ENCODE measurements at places on chromosomes 11 and 22.

GRCh38 chr11:86801364-86801763 lies 1.0 kb downstream of the PRSS23 start:
- no peak for DNase-seq

DNA sequence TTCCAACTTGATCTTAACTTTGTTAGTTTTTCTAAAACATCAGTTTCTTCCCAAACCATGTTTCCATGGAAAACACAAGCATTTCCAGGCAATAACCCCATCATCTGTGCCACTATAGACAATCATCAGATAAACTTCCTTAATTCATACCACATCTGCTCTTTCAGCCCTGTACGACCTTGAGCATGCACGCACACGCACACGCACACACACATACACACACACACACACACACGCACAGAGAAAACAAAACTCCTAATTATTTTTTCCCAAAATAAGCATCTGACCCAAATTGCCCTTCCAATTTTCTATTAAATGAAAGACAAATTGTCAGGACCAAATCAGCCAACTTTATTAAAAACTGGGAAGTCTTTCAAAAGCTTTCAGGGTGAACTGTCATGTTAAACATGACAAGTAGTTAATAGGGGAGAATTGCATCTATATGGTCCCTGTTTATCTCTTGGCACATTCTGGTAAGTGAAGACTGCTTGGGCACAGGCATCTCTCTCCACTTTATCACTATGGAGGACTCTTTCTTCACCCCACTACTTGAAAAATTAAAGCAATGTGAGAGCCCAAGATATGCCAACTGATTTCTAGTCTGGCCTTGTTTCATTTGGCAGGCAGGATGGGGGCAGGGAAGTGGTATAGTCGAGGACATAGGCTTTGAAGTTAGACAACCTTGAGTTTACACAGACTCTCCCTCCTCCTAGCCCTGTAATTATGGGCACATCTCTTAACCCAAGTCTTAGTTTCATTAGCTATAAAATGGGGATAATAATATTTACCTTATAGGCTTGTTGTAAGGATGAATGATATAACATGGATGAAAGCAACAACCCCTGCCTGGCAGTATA lies 15.1 kb downstream of the ADM start:
- no peak for DNase-seq

DNA sequence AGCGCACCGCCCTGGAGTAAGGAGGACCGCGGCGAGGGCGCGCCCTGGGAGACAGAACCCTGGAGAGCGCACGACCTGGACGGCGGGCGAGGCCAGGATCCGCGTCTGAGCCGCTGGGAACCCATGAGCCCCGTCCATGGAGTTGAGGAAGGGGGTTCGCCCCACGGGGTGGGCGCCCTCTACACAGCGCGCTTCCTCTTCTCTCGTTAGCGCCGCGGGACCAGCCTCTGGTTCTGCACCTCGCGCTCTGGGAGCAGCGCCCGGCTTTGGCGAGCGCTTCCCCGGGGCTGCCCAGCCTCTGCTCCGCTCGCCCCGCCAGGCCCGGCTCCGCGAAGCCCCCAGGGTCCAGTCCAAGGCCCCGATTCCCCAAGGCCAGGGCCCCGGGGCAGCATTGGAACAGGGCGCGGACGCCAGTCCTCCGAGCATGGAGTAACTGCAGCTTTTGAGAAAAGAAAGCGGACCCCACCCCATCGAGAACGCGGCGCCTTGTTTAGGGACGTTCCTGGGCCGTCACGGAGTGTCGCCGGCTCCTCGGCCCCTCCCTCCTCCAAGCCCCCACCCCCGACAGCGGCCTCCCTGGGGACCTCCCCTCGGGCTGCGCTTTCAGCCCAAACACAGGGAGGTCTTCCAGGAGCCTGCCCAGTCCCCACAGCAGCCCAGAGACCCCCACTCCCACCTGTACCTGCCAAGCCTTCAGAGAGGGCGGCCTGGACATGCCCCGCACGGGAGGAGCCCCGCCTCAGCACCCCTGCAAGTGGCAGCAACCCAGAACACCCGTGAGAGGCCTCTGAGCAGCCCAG lies 56.2 kb downstream of the BRD1 start:
- DNase-seq, result no peak

GRCh38 chr22:41311487-41311886 lies 10.2 kb downstream of the ZC3H7B start:
- no peak for DNase-seq

DNA sequence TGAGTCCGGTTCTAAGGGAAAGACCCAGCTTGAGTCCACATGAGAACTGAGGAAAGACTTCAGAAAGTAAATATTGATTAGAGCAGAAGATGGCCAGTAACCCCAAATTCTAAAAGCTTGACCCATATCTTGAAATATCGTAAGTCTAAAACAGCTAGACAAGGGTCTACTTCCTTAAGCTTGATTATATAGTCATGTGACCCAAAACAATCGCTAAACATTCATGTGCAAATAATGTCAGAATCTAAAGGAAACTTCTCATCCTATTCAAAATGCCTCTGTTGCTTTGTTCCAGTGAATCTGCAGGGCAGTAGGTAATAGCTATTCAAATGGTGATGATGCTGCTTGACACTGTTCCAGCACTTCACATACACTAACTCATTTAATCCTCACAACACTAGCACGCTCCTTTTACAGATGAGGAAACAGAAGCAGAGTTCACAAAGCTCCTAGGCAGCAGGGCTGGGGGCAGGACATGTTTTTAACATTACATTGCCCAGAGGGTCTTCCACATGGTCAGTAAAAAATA lies 52.6 kb downstream of the TCF20 start:
- DNase-seq, result no peak

GRCh38 chr11:65501472-65502273 lies 2.8 kb downstream of the MALAT1 start:
- DNase-seq, result no peak

GRCh38 chr11:72179049-72179803 lies 12.7 kb upstream of the FOLR1 start:
- no peak for DNase-seq

- DNase-seq, result no peak
Measured at GRCh38 chr22:41234815-41235695, 5.7 kb downstream of the CHADL start.

DNA sequence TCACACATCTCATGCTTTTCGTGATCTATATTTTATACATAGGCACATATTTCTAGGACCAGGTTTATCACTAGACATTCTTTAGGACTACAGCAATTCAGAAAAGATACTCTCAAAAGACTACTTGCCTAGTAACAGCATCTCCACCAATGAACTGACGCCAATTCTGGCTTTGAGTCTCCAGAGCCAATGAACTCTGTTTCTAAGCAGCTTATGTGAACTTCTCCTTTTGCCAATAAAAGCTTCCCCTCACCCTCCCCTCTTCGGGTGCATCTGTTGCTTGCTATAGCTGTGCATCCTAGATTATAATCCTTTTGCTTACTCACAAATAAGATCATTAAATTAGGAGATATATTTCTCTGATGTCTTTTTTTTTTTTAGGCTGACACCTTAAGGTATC lies 11.4 kb upstream of the ANKK1 start:
- DNase-seq, result no peak

DNA sequence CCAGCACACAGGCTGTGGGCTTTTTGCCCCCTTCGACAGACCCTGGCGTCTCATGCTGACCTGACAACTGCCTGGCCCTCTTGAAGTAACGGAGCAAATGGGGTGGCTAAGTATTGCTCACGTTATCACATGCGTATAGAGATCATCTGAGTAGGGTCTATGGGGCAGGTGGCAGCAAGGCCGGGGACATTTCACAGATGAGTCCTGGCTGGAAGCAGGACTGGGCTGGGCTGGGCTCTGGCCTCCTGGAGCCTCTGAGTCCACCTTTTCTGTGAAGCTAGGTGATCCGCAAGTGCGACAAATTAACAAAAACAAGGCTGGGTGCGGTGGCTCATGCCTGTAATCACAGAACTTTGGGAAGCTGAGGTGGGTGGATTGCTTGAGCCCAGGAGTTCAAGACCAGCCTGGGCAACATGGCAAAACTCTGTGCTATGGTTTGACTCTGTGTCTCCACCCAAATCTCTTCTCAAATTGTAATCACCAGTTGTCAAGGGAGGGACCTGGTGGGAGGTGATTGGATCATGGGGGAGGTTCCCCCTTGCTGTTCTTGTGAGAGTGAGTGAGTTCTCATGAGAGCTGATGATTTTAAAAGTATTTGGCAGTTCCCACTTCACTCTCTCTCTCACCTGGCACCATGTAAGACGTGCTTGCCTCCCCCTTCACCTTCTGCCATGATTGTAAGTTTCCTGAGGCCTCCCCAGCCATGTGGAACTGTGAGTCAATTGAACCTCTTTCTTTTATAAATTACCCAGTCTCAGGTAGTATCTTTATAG lies 122.0 kb downstream of the MPPED1 start:
- DNase-seq, result no peak

DNA sequence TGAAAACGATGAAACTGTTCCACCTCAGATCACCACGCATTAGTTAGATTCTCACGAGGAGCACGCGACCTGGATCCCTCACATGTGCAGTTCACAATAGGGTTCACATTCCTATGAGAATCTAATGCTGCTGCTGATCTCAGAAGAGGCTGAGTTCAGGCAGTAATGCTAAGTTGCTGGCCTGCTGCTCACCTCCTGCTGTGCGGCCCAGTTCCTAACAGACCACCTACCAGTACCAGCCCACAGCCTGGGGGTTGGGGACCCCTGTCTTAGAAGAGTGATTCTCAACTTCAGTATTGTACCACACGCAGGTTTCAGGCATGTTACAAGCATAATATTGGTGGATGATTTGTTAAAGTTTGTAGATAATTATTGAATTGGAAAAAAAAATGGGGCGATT lies 182.7 kb downstream of the BLID start:
- DNase-seq, result no peak

- DNase-seq, result no peak
Measured at GRCh38 chr11:83816572-83817187, 530.5 kb upstream of the CCDC90B start.

DNA sequence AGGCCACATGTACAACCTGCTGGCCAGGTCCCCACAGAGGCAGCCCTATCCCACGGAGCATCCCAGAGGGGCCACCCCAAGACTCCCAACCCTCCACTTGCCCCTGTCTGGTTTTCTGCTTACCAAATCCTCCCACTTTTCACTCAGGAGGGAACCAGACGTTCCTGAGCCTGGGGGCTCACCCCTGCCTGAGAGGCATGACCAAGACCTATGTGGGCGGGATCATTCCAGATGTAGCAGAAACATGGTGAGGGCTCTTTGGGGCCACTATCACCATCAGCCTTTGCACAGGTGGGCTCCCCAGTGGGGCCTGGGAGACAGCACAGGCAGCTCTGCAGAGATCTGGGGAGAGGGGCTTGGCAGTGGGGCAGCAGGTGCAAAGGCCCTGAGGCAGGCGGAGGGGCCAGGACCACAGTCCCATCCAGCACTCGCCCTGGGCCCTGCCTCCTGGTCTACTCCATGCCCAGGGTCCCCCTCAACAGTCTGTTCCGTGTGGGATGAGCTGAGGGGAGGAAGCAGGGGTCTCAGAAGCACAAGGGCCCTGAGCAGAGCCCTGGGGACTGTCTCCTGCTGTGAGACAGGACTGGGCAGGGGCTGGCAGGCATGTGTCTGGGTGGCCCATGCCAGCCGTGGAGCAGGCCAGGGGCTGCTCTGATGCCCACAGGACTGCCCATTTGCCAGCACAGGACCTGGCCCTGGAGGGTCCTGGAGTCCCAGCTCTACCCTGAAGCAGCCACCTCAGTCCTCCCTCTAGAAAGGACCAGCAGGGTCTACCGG lies 9.4 kb downstream of the PIM3 start:
- no peak for DNase-seq

- DNase-seq, result no peak
Measured at GRCh38 chr11:8721609-8722500, 39.3 kb downstream of the RPL27A start.

DNA sequence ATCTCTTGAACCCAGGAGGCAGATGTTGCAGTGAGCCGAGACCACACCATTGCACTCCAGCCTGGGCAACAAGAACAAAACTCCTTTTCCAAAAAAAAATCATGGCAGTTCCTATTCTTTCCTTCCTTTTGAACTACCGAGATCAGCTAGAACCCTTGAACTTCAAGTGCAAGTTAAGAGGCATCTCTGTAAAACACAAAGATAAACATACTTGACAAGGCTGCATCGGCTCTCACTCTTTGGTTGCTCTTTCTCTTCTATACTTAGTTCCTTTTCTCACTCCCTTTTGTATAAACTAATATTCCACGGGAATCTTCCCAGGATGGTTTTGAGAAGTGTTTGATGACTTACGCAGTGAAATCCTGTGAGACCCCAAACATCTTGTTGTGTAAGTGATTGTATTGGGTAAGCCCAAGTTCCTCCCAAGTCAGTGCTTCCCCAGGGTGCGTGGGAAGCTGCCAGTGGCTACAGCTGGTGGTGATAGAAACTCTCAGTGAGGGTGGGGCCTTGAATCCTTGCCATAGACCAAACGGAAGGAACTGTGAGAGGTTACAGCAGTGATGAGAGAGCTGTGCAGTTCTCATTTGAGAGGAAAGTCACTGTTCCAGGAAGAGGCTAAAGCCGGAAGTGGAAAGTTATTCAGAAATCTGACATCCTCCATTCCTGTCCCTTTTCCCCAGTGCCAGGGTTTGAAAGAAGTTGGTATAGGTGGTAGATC lies 24.1 kb upstream of the CDC42EP2 start:
- DNase-seq, result no peak

DNA sequence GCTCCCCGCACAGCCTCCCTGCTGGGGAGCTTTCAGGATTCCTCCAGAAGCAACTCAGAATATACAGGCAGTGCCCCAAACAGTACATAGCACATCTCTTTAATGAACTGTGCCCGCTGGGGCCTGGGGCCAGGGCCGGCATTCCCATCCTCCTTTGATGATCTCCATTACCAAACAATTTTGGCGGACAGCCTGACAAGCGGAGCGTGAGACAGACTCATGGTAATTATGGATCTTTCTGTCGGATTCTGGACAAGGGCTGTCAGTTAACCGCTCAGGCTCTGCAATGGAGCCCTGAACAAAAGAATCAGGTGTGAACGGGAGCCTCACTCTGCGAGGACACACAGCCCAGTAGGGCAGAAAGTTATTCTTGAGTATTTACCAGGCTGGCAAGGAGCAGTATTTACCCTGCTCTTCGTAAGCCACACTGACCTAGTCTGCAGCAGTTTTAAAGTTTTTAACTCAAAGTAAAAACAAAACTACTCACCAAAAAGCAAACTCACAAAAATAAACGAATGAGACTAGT lies 174.0 kb downstream of the TBC1D22A start:
- DNase-seq, result no peak

Data from CD4-positive, alpha-beta T cell treated with Interleukin-6 for 4 hours (primary cell).